Activated T-helper 1 cell treated with anti-CD3 and anti-CD28 coated beads, Interleukin-12 subunit alpha, Interleukin-12 subunit beta, Interleukin-2, Interleukin-4 antibody, amounts not matched to agents 30 ng/mL and 10 ng/mL and 1 ng/mL, durations not matched to agents 14 hours and 24 hours and 36 hours (primary cell): ENCODE measurements at places on chromosomes 1 and 21.

DNA sequence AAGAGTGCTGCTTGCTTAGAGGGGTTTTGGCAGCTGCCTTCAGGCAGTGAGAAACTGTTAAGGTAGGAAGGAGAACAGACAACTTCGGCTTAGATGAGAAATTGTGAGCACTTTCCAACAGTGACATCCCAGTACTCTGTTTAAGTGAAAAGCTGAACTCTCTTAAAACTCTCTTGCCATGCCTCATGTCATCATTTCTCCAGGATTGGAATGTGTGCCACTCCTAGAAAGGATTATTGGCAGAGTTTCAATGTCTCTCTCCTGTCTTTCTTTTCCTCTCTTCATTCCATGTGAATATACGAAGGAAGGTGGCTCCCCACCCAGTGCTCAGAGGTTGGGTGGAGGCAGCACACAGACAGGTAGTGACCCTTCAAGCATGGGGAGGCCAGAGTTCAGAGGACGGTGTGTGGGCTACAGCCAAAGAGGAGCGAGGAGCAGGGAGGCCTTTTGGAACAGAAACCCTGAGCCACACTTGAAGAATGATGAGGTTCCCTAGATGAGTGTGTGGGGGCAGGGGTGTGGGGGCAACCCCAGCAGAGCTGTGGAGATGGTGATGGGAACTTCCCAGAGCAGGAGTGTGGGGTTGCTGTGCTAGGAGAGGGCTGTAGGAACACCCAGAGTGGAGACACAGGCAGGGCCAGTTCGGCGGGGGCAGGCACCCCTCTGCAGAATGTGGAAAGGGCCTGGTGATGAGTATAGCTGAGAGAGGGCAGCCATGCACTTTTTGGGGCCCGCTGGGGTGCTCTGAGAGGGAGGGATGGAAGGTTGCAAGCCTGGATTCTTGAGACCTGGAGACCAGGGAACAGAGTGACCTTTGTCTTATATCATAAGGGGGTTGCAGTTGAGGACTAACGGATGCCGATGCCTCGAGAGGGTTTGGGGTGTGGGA, 58.8 kb downstream of the GALNT2 start:
- DNase-seq = no peak

GRCh38 chr1:207892764-207893163, 18.2 kb downstream of the CD34 start:
- DNase-seq = no peak

DNA sequence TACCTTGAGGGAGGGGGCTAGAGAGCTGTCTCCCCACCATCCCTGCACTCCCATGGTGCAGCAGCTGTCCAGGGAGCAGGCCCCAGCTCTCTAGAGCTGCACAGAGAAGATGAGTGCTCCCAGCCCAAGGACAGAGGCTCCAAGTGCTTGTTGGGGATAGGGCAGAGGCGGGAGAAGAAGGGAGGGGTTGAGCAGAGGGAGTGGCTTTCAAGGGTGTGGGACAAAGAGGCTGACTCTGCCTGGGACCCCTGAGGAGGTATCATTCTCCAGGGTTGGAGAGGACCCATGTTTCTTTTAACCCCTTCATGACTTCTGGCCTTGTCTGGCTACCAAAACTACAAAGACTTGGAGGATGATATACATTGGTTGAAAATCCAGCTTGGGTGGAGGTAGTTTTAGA, 14.6 kb downstream of the FOXD2 start:
- DNase-seq = no peak

GRCh38 chr21:45175326-45176095, 101.1 kb downstream of the ADARB1 start:
- no peak for DNase-seq

DNA sequence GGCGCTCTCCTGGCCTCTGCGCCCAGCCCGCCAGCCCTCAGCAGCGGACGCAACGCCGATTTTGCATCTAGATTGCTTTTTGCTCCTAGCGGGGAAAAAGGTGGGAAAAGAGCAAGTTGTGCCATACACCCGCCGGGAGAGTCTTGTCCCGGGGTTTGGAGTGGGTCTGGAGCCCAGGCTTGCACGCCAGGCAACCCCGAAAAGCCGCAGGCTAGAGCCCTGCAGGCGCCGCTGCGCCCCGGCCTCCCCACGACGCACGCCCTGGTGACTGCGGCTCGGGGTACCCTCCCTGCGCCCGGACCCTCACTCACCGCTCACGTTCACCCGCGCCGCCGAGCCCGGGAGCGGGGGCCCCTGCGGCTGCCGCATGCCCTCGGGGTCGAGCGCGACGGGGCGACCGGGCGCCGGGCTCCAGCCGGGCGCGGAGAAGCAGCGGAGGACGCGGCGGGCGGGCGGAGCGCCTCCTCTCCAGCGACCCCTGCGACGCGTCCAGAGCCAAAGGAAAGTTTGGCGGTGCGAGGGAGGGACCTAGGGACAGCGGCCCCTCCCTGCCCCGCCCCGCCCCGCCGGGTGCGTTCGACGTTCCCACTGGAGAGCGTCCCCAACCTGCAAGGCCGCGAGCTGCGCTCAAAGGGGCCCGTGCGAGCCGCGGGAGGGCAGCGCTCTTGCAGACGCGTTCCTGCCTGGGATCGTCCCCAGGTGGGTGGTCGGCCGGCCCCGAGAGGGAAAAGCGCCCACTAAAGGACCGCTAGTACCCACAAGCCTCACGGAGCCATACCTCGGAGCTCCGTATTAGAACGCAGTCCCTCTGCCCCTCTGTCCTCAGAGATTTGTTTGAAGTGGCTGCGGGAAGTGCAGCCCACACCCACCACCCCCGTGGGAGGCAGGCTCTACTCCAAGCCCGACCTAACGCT, at the start of gene LPAR3:
Gene LPAR3 (minus strand): TSS at position 502 of the 914 bp plus-strand sequence. CDS start 27,086 bp downstream, outside the sequence.
- no peak for DNase-seq

- DNase-seq = no peak
Observed at GRCh38 chr1:243313635-243314536, 58.0 kb downstream of the SDCCAG8 start.

DNA sequence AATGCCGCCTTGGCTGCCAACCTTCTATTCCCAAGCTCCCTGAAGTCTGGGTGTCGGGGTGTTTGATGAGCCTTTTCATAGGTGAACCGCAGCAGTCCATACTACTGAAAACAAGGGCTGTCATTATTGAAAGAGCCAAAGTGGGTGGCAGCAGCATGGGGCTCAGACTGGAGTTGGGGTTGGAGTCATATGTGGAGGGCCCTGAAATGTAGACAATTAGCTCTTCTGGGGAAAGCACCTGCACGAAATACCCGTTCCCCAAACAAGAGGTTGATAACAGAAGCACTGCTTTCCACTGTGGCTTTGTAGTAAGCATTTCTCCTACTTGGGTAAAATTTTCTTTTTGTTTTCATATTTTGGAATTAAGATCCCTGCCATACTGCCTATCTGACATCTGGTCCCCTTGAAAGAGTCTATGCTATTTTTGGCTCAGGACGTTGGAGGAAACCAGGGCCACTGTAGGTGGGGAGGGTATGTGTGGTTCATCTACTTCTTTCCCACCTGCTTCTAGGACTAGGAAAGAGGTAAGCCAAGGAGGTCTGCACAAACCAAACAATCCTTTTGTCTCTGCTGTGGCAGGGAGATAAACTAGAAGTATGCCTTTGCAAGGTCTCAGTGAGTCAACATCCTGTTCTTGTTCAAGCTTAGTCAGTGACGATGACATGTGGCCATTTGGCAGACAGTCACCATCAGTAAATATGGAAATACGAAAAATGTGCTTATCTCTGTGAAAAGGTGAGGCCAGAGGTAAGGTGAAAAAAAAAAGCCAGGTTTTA, 197.0 kb upstream of the UBE2U start:
- DNase-seq = no peak

GRCh38 chr1:173639102-173639501, 4.0 kb downstream of the TEX50 start:
- DNase-seq = no peak

DNA sequence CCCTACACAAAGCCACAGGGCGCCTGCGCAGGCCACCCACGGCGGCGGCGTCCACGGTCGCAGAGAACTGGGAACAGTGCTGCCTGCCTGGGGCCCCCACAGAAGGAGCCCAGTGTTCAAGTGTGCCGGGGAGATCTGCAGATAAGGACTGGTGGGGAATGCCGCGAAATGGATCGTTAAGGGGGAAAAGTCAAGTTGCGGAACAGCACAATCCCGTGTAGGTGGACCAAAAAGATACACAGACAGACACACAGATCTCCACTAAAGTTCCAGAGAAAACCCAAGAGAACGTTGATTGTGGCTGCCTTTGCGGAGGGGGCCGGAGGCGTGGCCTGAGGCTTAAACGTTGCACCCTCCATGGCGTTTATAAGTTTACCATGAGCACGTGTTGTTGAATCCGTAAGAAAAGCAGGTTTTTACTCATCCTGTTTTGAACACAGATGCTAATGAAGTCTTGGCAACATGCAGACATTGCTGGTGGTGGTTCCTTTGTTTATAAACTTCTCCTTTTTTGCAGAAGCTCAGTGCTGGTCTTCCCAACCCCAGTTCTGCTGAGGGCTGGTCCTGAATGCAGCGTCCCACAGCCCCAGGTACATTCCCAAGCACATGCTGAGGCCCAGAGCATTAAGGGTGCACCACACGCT, 4.1 kb downstream of the SPATC1L start:
- DNase-seq = no peak

GRCh38 chr21:25025596-25025995, 581.7 kb downstream of the MRPL39 start:
- no peak for DNase-seq

GRCh38 chr1:5660141-5660935, 331.9 kb downstream of the NPHP4 start:
- no peak for DNase-seq
